ENCODE measurements at places on chromosomes 1 and 21. TPM values are rescaled to one million over a fixed set of nuclear protein-coding genes. Genes with fewer than 3 reads are reported as not detected.

Gene DCST2
- 10.1 TPM for polyA plus RNA-seq

Gene SYNC
- 2.8 TPM for polyA plus RNA-seq

Gene UBASH3A
- polyA plus RNA-seq: 0.46 TPM

Gene DIO1
- 0.04 TPM for polyA plus RNA-seq

Gene FMO5
- 0.69 TPM for polyA plus RNA-seq

Gene RNU1-1
- polyA plus RNA-seq: not detected

Gene CSF3R
- polyA plus RNA-seq: 1.00 TPM

Gene C1QA
- polyA plus RNA-seq: 14.6 TPM

Measured in esophagus (tissue), 2 donors.